ENCODE measurements at places on chromosomes 2 and 18.

DNA sequence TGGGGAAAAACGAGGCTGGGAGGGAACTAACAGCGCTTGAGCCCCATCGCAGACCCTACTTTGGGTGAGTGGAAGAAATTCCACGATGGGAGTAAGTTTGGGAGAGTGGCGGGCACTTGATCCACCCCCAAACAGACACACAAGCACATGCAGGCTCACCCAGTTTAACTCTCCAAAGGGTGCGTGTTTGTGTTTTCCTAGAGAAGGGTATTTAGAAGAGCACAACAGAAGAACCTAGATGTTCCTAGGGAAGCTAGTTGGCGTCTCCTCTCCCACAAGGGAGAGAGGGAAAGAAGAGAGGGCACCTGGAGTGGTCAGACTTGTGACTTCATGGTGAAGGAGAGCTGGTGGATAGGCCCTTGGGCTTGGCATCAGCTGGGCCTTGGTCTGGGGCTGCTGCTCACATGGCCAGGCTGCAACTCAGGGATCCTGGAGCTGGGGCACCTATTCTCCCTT lies 3.2 kb downstream of the GATA6 start:
- no peak for DNase-seq

DNA sequence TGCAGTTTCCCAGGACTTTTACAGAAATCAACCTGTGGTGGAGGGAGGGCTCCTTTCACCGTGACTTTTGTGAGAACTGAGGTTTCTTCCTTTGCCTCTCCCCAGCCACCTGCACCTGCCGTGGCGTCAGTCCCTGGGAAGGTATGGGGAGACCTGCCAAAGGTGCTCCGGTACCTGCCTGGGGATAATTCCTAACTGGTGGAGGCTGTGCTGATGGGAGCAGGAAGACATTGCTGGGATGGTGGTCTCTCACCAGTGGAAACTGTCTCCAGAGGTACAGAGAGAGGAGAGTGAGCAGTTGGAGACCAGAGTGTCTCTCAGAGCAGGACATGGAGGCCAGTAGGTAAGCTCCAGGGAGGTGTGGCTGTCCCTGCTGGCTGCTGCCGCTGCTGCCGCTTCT lies 52.6 kb downstream of the CIB4 start:
- no peak for DNase-seq

GRCh38 chr2:25822190-25823117 lies 55.8 kb downstream of the ASXL2 start:
- DNase-seq: no peak

DNA sequence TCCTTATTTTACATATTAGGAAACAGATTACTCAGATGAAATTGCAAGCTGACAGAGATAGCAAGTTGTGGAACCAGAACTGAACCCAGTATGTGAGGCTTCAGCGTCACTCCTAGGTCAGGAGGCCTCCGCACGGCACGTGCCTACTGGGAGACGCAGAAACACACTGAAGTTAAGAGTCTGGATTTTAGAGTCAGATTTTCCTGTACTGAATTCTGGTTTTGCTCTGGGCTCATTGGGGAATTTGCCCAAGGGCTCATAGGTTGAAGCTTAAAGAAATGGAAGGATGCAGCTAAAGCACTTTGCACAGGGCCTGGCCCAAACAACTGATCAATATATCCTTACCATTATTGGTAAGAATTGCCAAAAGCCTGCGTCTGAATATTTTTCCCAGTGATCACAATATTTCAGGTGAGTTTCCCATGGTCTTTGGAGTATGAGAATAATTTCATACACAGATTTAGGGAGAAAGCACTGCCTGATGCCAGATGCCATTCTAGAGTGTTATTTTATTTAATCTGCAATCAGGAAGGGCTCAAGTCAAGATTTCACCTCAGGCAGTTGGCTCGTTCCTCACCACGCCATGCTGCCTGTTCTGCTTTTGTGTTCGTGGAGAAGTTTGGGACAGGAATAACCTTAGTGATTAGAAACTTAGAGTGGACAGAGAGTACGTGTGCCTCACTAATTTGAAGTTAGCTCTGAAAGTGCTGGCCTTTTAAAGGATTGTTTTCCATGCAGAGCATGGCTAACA lies 331.9 kb downstream of the MYCN start:
- DNase-seq: no peak
